ENCODE measurements at places on chromosomes 12 and 14.
A peak's percentile ranks its signal among the peaks of the same experiment; 100 is the strongest.

DNA sequence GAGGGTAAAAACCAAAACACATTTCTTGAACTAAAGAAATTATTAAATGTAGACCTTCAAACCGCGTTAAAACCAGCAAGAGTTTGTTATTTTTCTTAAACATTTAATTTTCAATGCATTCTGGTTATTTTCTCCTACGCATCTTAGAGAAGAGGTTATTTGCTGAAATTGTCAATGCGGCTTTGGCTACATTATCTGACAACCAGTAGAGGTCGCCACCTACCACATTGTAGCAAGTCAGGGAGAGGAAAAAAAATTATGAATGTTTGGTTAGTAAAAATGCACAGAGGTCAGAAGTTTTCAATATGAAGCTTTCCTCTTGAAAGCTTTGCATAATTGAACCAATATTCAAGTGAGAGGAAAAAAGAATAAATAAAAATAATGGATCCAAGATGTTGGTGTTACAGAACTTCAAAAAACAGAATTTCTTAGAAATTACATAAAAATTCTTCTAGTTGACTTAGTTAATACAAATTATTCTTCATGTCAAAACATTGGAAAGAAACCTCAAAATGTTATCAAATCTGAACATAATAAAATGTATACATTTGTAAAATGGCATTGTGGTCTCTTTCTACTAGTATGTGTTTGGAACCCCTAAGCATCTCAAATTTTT is 159.4 kb upstream of the TMTC2 start:
- DNase-seq: peak; percentile 2

DNA sequence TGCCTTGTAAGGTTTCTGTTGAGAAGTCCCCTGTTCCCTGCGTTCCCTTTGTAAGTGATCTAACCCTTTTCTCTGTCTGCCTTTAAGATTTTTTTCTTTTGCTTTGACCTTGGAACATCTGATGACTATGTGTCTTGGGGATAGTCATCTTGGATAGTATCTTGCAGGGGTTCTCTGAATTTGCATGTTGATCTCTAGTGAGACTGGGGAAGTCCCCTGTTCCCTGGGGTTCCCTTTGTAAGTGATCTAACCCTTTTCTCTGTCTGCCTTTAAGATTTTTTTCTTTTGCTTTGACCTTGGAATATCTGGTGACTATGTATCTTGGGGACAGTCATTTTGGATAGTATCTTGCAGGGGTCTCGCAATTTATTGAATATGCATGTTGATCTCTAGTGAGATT is 38.2 kb upstream of the TMX1 start:
- no peak for DNase-seq

DNA sequence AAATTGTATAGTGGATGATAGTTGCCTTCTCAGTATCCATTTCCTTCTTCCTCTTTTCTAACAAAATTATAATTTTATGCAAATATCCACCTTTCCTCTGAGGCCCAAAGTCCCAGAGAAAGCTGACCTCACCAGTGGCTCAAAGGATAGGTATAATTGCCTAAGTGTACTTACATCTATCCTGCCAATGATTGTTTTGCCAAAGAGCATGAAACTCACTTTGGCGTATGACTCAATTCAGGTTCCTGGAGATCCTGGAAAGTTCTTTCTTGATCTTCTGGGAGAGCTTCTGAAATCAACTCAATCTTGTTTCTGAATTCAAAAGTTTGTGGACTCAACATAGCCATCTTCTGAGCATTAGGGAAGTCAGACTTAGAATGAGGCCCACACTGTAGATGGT is 10.5 kb upstream of the RBM25 start:
- DNase-seq: no peak

- no peak for DNase-seq
Observed at GRCh38 chr14:69574954-69575295, 254 bp upstream of the CCDC177 start.

DNA sequence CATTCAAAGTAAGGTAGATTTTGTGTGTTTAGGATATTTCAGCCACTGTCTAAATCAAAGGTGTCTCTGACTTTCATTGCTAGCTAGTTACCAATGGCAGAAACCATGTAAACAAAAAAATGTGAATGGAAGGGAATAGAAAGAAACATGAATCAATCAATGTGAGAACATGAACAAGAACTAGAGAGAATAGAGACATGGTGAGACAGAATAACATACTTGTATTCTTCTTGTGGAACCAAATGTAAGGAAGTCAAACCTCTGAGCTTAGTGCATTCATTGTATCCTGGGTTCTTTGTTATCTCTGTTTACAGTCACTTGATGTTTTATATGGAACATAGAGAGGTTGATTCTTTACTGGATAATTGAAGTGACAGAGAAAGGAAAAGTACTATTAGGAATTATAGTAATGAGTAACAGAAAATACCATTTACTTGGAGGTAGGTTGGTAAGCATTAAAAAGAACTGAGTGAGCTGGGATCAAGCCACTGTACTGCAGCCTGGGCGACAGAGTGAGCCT is 2.6 kb upstream of the WNK1 start:
- no peak for DNase-seq

DNA sequence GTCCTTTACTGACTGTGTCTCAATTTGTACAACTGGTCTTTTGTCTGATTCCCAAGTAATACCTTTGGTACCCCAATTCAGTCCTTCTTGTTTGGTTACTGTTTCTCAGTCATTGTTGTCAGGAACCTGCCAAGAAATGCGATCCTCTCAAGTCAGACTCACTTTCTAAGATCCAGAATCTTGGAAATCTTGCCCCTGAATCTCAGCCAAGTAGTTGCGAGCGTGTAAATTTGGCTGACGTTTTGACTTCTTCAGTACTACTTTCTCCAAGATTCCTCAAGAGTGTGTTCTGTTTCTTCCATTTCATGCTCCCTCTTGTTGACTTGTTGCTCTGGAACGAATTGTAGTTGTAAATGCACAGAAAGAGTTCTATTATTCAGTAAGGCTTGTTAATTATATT is 114.0 kb downstream of the MSRB3 start:
- DNase-seq: no peak

- DNase-seq: no peak
Observed at GRCh38 chr14:41749429-41749828, 142.8 kb downstream of the LRFN5 start.

DNA sequence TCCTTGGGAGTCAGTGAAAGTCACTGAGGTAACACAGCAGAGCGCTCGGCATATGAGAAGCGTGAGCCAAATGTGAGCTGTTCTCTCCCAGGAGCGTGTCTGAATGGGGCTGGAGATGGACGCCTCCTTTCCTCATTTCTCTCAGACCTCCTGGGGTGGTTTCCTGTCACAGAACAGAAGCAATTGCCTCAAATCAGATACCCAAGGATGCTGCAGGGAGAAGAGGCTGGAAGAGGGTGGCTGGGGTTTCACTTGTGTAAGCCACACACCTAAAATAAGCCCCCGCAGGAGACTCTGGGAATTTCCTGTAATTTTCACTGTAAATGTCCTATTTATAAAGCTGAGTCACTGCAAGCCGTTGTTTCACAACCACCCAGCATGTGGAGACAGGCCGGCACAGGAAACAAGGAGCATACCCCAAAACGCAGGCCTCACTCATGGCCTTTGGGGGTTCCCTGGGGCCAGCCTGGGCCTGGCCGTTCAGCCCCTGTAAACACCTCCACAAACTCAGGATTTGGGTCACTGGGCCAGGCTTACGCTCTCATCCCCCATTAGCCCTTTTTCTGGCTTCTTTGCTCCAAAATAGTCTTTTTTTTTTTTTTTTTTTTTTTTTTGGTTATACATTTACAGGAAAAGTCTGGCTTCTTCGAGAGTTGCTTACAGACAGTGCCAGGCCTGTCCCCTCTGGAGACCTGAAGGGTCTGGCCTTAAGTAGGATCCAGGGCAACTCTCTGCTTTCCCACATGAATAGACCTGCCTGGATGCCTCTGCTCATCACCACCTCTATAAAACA is 55.3 kb downstream of the VCPKMT start:
- no peak for DNase-seq

- no peak for DNase-seq
Observed at GRCh38 chr12:48980389-48980952, 2.3 kb downstream of the WNT1 start.

GRCh38 chr12:89883630-89884389 is 175.2 kb upstream of the ATP2B1 start:
- DNase-seq: no peak

GRCh38 chr12:24534622-24535021 is 414.3 kb downstream of the BCAT1 start:
- DNase-seq: no peak

DNA sequence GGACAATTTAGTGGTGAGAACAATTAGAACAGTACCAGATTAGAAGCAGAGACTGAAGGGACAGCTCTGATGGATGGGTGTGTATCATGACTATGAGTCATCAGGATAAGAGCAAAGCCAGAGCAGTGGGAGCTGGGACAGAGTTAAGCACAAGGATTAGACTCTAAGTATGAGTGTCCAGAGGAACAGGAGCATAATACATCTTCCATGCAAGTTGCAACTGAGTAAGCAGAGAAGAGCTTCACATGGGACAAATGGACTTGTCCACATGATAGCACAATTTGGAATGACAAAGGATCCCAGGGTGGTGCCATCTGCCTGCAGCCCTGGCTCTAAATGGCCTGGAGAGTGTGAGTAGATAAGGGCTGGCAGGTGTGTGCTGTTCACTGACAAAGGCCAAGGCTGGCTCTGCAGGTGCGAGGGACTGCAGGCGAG is 226.4 kb upstream of the CAND1 start:
- DNase-seq: no peak

DNA sequence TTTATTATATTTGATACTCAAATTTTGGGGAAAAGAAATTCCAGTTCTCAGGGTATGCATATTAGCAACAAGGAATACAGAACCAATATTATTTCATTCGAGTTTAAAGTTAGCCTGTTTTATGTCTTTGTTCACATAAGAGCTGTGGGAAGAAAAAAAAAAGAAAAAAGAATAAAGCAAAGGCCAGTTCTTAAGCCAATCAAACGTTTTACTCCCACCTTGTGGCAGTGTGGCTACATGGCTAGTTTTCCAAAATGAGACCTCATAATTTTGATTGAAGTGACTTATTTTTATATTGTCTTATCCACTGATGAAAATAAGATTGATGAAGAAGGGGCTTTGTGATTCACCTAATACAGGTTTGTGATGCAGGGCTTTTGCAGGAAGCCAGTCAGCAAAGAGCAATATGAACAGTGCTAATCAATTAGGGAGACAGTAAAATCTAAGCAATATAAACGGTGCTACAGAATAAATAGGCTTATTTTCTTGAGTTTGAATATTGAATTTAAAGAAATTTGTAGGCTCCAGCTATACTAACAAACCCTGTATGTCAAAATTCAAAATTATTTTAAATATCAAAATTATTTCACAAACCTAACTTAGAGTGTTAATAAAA is 624.1 kb upstream of the FOXG1 start:
- DNase-seq: no peak

GRCh38 chr14:52032204-52032801 is 36.6 kb downstream of the NID2 start:
- no peak for DNase-seq

- DNase-seq: no peak
Observed at GRCh38 chr12:124130691-124131591, 157.9 kb downstream of the ZNF664 start.

GRCh38 chr14:103735022-103735421 is 19.4 kb downstream of the ZFYVE21 start:
- no peak for DNase-seq

DNA sequence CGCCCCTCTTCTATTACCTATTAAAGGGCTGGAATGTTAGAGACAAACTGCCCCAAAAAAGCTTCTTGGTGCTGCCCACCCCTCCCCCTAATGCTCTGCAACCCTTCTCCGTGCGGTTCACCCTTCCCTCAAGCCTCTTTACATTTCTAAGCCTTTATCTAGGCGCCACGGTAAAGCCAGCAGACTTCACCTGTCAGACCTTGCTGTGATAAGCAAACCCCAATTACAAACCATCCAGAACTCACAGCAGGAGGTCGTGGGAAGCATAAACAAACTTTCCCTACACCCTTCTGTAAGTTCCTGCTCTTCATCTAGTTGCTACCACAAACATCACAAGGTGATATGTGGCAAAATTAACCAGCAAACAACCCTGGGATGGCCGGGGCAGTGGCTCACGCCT is 56.8 kb downstream of the MOK start:
- no peak for DNase-seq

- no peak for DNase-seq
Observed at GRCh38 chr14:89325299-89325883, 91.6 kb downstream of the FOXN3 start.

- no peak for DNase-seq
Observed at GRCh38 chr14:76516884-76517283, 140.9 kb downstream of the ESRRB start.

GRCh38 chr14:63524537-63525155 is 18.5 kb downstream of the PPP2R5E start:
- DNase-seq: peak; percentile 23

GRCh38 chr14:83883732-83884131 is 1646.2 kb upstream of the FLRT2 start:
- no peak for DNase-seq

DNA sequence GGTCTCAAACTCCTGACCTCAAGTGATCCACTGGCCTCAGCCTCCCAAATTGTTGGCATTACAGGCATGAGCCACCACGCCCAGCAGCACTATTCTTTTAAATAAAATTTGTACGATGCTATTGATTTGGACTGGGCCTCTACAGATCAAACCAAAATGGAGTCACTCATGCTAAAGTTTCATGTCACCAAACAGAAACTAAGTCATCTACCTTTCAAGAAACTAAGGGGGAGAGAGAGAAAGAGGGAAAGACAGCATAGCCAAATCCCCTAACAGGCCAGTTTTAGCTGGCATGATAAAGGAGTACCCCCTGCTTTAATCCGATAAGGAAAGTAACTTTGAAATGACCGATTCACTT is 23.1 kb upstream of the STK38L start:
- DNase-seq: no peak

DNA sequence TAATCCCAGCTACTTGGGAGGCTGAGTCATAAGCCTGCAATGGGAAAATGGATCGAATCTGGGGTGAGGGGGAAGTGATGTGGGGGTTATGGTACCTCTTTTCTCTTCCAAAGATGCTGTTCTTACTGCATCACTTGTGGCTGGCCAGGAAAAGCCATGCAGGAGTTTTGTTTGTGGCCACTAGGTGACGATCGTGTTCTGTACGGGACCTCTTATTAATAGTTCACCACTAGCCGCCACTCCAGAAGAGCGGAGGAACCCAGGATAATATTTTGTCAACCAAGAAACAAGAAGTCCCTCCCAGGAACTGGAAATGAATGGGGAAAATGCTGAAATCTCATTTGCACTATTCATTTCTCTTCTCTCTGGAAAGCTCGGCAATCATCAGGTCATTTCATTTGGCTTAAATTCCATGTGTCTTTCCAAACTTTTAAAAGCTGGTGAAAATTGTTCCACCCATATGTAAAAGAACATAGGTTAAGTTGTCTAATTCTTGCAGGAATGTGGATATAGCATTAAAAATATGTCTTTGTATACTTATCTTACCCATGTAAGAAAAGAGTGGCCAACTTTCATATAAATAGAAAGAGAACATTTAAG is 8.9 kb downstream of the GPR65 start:
- DNase-seq: no peak

- no peak for DNase-seq
Observed at GRCh38 chr14:51453869-51454268, 197.8 kb upstream of the FRMD6 start.

DNA sequence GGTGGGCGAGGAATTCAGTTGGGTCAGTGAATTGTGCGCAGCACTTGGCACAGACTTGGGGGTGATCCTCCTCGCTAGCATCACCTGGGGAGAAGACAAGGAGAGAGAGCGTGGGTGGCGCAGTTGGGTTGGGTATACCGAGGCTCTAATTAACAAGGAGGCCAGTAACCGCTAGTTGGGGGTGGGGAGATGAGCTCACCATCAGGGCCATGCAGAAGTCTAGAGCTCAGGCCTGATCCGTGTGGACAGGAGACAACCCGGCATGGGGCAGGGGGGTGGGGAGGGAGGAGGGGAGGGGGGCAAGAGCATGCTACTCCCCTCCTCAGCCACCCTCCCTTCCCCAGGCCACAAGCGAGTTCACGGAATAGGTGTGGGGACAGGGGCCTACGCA is 580 bp downstream of the SALL2 start:
- DNase-seq: no peak

Data from GM12891 (cell line).